Left cardiac atrium (tissue), 4 donors: ENCODE measurements at places on chromosomes 12 and 14. TPM values are rescaled to one million over a fixed set of nuclear protein-coding genes. Genes with fewer than 3 reads are reported as not detected.

Gene KCNC2
- not detected for total RNA-seq

Gene LTBP2
- total RNA-seq: 25.4 TPM

Gene GNG2
- total RNA-seq: 15.0 TPM

Gene HHIPL1
- total RNA-seq: 2.6 TPM

Gene SCNN1A
- total RNA-seq: 0.85 TPM

Gene CLEC1A
- total RNA-seq: 4.6 TPM

Gene KRT71
- not detected for total RNA-seq

Gene TMEM119
- total RNA-seq: 4.3 TPM

Gene SOX5
- total RNA-seq: 13.2 TPM

Gene RNFT2
- total RNA-seq: 3.1 TPM

Gene AICDA
- 0.10 TPM for total RNA-seq
